ENCODE measurements at places on chromosomes 2 and 18. TPM values are rescaled to one million over a fixed set of nuclear protein-coding genes. Genes with fewer than 3 reads are reported as not detected.

The PLCL1 gene
- 0.27 TPM for total RNA-seq

The LIMS1 gene
- total RNA-seq: 198 TPM

The DCDC2C gene
- total RNA-seq: not detected

The RTKN gene
- 18.6 TPM for total RNA-seq

The KCNIP3 gene
- 7.5 TPM for total RNA-seq

The IL36RN gene
- not detected for total RNA-seq

The TANK gene
- total RNA-seq: 21.5 TPM

The FIGN gene
- total RNA-seq: under 0.01 TPM

The LINC00305 gene
- not detected for total RNA-seq

The DNAJC5G gene
- total RNA-seq: not detected

The SGO2 gene
- 1.1 TPM for total RNA-seq

The RIF1 gene
- total RNA-seq: 25.9 TPM

The FAM124B gene
- 46.3 TPM for total RNA-seq

The GATA6 gene
- total RNA-seq: not detected

All from hematopoietic multipotent progenitor cell (in vitro differentiated cells).